ENCODE measurements at places on chromosomes 3 and 15.

DNA sequence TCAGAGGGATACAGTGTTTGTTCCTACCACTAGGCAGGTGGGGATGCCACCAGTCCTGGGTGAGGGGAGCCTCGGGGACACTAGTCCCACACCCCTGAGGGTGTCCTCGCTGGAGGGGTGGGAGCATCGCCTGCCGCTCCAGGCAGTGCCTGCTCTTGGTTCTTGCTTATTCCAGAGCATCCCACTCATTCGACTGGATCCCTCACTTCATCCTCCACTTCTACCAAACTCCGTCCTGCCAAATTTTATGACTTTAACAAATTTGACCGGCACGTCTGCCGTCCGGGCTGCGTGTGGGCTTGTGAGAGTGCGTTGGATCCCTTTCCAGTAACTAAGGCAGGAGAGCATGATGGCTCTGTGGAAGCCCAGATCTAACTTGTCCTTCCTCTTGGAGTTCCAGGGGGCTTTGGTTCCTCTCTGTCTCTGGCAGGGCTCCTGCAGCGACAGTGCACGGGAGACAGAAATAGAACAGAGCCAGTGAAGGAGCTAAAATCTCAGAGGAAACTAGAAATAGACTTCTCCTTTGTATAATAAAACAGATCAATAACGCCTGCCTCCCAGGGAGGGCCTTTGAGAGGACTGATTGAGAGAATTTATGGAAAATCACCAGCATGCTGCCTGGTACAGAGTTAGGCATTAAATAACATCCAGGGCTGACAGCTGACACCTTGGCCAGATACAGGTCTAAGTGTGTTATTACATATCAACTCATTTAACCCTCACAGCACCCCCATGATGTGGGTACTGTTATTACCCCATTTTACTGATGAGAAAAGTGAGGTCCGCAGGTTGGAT lies 34.5 kb downstream of the MGLL start:
- DNase-seq = no peak

DNA sequence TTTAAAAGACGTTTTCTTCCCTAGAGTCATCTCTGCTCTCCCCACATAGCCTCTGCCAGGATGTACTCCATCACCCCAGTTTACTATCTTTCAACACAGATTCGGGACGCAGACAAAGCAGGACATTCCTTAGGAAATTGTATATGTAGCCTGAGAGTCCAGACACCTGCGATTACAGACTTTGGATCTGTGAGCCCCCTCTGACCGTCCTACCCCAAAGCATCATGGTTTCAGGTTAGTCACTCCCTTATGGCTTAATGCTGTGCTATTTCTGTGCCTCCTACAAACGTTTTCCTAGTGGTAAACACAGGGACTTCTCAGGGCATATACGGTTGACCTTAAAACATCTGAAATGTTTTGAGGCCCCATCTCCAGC lies 234.0 kb upstream of the BHLHE40 start:
- no peak for DNase-seq

DNA sequence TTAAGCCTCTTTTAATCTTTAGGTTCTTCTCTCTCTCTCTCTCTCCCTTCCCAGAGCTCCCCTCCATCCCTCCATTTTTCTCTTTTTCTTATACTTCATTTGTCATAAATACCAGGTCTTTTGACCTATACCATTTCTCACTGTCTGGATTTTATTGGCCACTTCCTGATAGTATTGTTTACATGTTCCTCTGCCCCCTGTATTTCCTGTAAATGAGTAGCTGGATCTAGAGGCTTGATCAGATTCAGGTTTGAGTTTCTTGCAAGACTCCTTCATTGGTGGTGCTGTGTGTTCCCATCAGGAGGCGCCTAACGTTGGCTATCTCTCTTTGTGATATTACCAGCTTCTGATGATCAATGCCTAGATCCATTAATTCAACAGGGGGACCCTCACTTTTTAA lies 42.2 kb downstream of the DAPK2 start:
- no peak for DNase-seq

DNA sequence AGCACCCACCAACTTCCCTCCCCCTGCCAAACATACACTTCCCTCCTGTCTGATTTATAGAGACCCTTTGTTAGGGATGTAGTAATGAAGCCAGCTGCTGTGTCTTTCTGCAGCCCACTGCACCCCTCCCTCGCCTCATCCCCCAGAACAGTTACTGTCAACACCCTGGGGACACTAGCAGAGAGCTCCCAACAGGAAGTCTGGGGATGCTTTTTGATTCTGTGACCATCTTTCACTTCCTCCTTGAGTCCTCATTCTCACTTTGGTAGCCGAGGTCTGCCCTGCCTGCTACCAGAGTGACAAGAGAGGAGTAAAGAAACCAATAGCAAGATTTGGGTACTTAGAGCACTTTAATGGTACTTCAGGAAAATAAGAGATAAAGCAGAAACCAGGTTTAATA lies 201.6 kb downstream of the SATB1 start:
- no peak for DNase-seq

GRCh38 chr15:63593705-63594671 lies 3.2 kb upstream of the FBXL22 start:
- no peak for DNase-seq

DNA sequence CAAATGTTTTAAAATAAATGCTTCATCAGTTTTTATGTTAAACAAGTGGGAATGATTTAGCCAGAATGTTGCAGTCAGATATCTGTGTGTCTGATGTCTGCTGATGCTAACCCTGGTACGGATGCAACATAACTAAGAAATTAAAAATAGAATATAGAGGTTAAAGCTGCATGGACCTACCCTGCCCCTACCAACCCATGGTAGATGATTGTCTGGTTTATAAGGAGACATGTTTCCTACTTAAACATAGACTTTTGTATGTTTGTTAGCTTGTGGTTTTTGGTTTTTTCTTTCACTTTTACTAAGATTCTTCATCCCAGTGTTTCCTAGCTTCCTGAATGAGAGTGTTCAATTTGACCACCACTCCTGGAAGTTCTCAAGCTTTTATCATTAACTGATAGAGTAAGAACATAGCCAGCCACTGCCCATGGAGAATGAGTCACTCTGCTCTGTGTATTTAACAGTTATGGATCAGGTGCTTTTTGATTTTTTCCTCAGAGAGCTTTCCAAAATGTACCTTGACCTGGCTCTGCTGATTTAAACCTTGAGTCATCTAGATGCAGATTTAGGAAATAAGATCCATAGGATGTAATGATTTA lies 70.7 kb upstream of the VEPH1 start:
- no peak for DNase-seq

DNA sequence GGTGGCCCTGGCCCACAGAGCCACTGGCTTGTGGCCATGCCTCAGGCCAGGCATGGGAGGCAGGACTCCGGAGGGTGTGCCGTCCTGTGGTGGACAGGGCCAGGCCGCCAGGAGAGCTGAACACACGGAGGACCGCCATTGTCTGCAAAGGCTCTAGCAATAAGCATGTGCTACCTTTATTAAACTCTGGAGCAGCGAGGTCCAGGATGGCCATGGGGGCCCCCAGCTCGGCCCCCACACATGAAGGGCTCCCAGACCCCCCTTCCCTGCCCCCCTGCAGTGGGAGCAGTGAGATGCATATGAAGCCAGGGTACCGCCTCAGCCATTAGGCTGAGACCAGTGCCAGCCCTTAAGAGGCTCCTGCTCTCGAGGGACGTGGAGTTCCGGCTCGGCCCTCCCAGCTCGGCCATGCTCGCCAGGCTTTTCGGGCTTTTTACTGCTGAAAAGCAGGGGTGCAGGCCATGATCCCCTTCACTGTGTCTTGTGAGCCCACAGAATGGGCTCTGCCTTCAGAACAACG lies 2.7 kb downstream of the AMIGO3 start:
- no peak for DNase-seq

- DNase-seq = no peak
Observed at GRCh38 chr3:49199239-49199899, 28.0 kb downstream of the KLHDC8B start.

Data from activated CD4-positive, alpha-beta T cell treated with anti-CD3 and anti-CD28 coated beads, Interleukin-2, amount 50 U/mL, for 4 hours (primary cell).